NCI-H510A (cell line): ENCODE measurements at places on chromosomes 12 and 14.

GRCh38 chr14:69615121-69615495 is 3.7 kb downstream of the SUSD6 start:
- no peak for DNase-seq

DNA sequence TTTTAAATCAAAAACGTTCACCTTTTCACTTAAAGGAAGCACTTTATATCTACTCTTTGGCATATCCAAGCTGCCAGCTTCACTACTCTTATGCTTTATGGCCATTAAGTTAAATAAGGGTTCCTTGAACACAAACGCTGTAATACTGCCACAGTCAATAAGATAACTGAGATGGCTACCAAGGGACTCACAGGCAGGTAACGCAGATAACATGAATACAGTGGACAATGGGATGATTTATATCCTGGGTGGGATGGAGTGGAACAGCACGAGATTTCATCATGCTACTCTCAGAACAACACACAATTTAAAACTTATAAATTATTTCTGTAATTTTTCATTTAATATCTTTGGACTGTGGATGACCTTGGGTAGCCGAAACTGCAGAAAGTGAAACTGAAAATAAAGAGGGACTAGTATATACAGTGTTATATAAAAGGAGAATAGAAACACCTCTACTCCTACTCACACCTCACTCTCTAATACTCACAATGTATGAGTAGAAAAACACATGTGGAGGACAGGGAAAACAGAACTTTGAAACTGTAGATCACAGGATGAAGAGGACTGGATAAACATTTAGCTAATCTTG is 367.3 kb downstream of the C12orf50 start:
- DNase-seq: no peak

- no peak for DNase-seq
Observed at GRCh38 chr12:91984556-91984955, 161.1 kb downstream of the BTG1 start.

- DNase-seq: no peak
Observed at GRCh38 chr14:65098586-65098985, 3.7 kb downstream of the MAX start.

DNA sequence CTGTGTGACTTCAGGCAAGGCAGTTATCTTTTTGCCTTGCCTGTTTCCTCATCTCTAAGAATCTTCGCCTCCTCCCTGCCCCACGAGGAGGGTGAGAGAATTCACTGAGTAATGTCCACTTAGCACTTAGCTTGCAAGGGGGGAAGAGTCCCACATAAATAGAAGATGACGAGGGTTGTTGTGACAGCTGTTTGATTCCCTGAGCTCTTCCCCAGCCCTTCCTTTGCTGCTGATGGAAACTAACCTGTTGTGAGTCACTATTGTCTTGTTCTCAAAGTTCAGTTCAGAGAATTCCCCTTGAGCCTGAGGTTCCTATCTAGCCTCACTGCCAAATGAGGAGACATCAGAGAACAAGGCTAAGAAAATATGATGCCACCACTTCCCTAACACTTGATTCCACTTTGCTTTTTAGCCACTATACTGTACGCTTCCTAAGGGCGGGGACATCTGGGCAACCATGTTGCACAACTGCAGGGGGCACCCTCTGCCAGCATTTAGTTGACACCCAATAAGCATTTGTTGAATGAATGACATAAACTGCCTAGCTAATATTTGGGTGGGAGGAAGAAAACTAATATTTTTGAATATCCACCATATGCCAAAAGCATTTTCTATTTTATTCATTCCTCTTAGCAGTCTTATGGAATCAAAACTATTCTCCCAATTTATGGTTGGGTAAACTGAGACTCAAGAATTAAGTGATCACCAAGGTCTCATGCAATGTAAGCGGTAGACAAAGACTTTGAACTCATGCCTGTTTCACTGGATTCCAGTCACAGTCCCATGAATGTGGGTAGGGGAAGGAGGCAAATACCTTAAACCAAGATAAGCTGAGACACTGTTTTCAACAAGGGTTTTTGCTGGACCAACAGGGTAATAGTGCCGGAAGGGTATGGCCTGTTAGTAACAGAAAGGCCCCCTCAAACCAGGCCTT is 77.6 kb downstream of the ZFP36L1 start:
- no peak for DNase-seq

GRCh38 chr14:25472700-25473099 is 422.8 kb upstream of the STXBP6 start:
- no peak for DNase-seq

- no peak for DNase-seq
Observed at GRCh38 chr12:38399711-38400206, 83.2 kb downstream of the ALG10B start.

GRCh38 chr12:107331471-107331870 is 238.1 kb upstream of the CRY1 start:
- no peak for DNase-seq

- no peak for DNase-seq
Observed at GRCh38 chr12:70842942-70843341, 77.6 kb downstream of the PTPRR start.

GRCh38 chr14:67463900-67464299 is 24.6 kb downstream of the TMEM229B start:
- no peak for DNase-seq

DNA sequence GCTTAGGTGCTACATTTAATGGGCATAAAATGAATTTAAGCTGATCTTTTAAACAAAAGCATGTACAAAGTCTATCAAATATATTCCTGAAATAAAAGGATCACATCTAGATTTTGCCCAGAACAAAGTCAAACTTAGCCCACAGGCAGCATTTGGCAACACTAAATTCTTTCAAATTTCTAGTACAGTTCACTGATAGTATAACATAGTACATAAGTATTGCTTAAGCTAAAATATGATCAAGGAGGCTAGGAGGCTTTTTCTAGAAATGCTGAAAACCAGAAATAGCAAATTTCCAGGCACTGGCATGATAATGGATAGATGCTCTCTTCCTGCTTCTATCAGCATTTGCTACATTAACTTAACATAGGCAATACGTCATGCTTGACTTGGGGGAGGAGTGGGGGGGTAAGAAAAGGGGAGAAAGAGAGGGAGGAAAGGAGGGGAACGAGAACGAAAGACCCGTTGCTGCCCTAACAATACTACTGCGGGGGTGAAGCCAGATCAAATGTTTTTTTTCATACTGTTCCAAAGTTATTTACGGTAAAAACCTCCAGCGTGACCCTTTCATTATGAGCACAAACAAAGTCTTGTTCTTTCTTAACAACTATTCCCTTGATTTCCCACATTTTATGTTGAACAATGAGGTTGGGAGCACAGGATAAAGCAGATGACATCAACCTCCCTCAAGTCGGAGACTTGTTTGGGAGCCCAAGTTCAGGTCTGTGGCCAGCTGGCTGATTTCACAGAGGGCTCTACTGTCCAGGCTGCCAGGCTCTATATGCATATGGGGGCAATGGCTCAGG is 10.6 kb downstream of the TMED10 start:
- DNase-seq: no peak

- DNase-seq: no peak
Observed at GRCh38 chr14:34012978-34013720, 62.3 kb upstream of the EGLN3 start.

GRCh38 chr12:6145564-6145963 is 21.1 kb upstream of the VWF start:
- DNase-seq: no peak

- DNase-seq: no peak
Observed at GRCh38 chr14:57871459-57872080, 5.7 kb upstream of the SLC35F4 start.

DNA sequence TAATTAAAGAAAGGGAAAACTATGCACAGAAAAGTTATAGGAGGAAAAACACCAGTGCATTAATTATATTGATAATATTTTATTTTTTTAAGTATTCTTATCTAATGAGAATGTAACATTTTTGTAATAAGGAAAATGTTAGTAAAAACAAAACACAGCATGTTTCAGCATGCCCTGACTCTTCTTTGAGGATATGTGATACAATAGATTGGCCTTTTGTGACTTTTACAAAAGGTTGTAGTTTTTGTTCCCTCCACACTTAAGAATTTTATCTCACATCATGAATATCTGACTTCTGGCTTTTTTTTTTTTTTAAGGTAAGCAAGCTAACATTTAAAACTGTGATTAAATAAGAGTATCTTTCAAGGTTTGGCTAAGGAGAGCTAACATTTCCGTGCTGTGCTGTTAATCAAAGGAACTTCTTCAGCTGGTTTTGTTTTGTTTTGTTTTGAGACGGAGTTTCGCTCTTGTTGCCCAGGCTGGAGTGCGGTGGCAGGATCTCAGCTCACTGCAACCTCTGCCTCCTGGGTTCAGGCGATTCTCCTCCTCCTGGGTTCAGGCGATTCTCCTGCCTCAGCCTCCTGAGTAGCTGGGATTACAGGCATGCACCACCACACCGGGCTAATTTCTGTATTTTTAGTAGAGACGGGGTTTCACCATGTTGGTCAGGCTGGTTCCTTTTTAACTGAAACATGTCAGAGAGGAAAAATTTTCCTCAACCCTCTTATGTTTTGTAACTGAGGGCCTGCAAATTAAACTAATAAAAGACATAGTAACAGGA is 30.8 kb upstream of the RESF1 start:
- no peak for DNase-seq

GRCh38 chr14:23207146-23207540 is 23.7 kb upstream of the SLC7A8 start:
- no peak for DNase-seq
